ENCODE measurements at places on chromosomes 1 and 21.

- DNase-seq = no peak
Observed at GRCh38 chr1:32683397-32683796, 19.2 kb downstream of the SYNC start.

- no peak for DNase-seq
Observed at GRCh38 chr1:109615879-109616278, 3.5 kb downstream of the GNAT2 start.

DNA sequence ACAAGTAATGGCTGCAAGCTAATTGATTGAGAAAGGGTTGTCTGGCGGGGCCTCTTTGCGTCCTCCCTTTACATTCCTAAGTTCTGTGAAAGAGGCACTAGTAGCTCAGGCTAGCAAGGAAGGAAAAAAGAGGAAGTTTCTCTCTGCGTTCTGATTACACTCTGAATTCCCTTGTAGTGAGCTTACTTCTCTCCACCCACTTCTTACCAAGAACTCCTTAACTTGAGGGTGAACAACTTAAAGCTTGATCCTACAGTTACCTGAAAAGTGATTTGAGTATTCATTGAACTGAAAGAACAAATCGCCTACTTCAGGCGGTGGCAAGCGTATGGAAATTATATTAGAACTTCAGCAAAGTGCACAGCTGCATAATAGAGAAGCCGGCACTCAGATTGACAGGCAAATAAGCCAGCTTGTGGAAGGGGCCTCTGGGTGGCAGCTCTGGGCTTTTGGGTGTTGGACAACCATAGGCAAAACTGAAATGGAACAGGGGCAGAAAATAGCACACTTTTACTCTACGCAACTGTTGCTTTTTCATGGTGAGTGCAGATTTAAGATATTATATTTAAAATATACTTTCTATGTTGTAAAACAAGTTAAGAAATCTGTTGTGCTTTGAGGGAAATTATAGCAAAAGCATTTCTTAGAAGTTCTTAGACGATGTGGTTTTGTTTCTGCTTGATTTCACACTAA, 464.5 kb downstream of the USP25 start:
- peak; percentile 33 for DNase-seq

- DNase-seq = no peak
Observed at GRCh38 chr1:42206164-42206563, 41.6 kb upstream of the GUCA2A start.

DNA sequence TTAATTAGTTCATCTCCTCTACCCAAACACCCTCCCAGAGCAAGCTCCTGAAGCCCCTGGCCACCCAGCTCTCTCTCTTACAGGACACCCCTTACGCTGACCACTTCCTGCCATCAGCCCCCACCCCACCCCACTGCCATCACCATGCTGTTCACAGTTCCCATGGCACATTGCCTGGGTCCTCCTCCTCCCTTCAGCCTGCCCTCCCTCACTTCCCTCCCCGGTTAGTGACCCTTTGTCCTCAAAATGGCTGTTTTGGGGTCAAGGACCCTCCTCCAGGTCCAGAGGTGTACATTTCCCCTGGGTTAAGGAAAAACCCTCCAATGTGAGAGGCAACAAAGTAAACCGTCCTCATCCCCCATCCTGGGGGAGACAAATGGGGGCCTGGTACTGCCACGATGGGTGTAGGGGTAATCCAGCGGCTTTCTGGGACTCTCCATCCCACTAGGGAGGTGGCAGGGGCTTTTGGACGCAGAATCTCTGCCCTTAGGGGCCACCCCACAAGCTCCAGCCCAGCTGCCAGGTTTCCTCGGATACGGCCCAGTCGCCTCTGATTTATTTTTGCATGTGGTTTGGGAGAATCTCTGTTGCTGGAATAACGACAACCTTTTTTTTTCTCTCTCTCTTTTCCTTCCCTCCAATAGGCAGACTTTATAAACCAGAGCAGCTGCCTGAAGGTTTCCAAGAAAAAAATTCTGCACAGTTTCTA, 8.5 kb downstream of the CAMK2N1 start:
- no peak for DNase-seq

DNA sequence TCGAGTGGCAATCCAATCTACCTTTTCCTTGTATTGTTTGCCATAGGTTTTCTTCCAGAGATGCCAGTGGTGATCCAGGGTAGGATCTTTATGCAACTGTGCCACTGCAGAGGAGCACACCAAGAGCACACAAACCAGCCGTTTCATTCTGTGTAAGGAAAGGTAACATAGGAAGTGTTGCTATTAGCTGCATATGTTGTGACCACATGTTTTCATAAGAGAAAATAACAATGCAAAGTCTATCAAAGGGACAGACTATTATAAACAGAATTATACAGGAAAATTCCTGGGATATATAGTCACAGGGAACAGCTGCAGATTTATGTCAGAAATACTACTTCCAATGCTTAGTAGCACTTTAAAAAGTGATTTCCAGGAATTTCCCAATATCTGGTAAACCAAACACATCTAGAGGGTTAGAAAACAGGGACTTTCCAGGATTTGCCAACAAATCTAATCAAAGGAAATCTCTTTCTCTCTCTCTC, 919 bp downstream of the CTSS start:
- DNase-seq = peak; percentile 47

DNA sequence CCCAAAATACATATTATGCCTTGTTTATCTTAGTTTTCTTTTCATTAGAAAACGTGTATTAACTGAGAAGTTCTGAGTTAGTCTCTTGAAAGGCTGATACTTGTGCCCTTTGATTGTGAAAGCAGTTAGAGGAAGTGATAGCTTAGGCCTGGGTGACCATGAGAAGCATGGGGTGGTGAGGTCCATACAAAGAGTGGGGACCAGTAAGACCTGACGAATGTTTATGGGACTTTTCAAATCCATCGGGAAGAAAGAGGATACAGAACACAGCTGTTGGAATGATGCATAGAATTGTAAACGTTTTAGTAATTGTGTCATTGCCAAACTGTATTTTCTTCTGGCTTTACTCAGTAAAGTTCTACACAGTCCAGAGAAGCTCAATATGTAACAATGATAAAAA, 259.8 kb downstream of the LMO4 start:
- DNase-seq = no peak

DNA sequence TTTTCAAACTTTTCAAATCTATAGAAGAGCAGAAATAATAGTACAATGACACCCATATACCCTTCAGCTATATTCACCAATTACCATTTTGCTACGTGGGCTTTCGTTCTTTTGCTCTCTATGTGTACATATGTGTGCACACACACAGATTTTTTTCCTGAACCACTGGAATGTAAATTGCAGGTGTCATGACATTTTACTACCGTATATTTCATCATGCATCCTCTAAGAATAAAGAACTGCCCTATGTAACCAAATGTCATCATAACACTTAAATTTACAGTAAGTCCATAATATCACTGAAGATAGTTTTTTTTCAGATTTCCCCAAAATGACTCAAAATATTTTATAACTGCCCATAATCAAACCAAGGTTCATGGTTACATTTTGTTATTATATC, 88.4 kb upstream of the GFI1 start:
- no peak for DNase-seq

DNA sequence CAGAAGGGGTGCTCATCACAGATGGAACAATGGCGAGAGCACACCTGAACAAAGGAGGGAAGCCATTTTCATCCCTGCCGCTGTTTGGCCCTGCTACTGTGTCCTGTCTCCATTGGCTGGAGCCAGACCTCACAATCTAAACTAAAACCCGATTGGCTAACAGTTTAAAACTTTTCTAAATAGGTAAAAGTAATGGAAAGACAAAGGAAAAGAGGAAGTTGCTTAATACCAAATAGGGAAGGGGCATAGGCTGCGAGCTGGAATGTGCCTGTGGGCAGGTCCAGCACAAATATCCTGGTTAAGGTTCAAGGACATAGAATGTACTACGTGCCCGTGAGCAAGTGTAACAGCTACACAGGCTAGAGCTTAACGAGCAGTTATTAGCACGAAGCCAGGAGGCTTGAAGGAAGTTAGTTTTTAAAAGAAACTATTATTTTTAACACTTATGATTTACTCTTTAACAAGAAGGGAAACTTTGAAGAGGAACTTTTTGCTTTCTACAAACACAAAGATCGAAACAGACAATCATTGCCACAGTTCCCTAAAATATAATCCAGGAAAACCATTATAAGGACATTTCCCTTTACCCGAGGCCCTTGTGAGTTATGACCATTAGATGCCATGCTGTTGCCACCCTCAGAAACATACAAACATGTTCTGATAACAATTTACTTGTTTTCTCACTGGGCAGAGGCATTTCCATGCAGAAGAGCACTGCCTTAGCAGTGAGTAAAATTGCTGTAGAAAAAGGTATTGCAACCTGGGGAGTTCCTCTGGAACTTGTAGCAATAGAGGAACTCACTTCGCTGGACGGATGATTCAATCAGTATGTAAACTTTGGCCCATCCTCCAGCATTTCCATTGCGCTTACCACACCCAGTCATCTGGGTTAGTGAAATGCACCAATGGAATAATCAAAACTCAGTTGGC, 4.8 kb upstream of the PTTG1IP start:
- no peak for DNase-seq

DNA sequence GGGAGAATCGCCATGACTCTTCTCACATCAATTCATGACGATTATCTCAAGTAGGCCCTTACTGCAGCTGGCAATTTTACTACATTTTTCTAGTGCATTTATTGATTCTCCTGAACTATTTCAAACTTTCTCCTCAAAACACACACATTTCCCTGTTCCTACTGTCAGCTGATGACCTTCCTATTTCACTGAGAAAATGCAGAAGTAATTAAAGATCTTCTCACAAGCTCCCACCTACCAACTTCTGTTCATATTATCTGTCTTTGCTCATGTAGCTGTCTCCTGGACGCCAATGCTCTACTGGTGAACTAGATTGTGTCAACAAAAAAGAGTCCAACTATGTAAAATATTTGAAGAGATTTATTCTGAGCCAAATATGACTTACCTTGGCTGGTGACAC, 36.4 kb upstream of the FASLG start:
- DNase-seq = no peak

- no peak for DNase-seq
Observed at GRCh38 chr1:203360547-203361185, 9.7 kb upstream of the FMOD start.

DNA sequence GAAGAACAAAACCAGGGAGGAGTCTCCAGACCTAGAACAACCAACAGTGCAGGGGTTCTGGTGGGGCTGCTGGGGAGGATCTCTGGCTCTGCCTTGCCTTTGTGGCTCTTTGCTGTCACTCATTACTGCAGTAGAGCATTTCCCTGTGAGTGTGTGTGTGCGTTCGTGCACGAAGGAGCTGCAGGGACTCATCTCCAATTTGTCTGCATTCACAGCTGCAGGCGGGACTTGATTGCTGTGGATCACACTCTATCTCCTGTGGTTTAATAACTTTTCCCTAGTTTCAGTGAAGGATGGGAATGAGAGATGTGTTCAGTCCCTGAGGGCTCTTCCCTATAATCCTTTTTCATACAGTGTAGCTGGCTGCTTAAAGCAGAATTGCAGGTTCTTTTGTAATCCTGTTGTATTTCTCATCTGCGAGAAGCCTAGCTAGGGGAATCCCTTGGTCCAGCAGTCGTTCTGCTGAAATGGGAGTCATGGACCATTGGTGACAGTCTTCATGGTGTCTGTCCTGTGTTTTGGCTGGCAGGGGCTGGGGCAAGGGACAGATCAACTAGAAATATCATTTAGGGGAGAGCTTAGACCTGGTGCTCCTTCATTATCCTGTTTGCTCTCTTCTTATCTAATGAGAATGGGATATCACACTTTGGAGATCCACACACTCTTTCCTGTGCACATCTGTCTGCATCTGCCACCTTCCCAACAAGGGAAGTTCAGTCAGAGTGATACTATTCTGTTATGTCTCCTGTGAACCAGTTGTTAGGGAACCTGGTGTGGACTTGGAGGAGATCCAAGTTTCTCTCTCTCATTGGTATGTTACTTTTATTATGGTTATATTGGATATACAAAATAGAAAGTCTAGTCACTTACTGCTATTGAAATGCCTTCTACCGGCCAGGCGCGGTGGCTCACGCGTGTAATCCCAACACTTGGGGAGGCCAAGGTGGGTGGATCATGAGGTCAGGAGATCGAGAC, 3.0 kb downstream of the PCP4L1 start:
- no peak for DNase-seq

- DNase-seq = no peak
Observed at GRCh38 chr1:183124259-183124658, 61.8 kb upstream of the LAMC2 start.

- DNase-seq = no peak
Observed at GRCh38 chr1:29398431-29398830, 162.1 kb downstream of the PTPRU start.

GRCh38 chr21:45528028-45528705, 14.1 kb downstream of the SLC19A1 start:
- no peak for DNase-seq

GRCh38 chr1:187244623-187245022, 415.9 kb downstream of the PLA2G4A start:
- DNase-seq = no peak

- no peak for DNase-seq
Observed at GRCh38 chr1:211579440-211580302, 710 bp upstream of the SLC30A1 start.

DNA sequence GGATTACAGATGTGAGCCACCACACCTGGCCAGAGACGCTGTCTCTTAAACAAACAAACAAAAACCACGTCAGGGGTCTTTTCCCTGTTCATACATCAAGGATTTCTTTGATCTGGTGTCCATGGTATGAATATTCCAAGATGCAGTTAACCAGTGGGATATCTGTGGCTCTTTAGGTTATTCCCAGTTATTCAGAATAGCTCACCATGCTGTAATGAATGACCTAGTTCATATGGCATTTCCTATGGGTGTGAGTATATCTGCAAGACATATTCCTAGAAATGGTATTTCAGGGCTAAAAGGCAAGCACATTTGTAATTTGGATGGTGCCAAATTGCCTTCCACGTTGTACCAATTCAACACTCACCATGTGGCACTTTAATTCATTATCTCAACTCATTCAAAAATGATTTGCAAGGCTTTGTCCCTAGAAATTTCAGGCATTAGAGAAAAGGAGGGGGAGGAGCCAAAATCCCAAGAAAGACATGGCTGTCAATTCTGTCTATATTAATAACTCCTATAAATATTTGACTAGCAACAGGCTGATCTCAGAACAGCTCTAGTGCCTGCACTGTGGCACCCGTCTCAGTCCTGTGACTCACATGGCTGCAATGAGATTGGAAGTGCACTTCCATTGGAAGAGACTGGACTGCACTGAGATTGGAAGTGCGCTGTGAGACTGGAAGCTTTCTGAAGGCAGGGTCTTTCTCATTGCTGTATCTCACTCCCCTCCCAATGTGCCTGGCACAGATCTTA, 6.0 kb upstream of the STMN1 start:
- no peak for DNase-seq

GRCh38 chr1:8047112-8047511, 21.0 kb upstream of the ERRFI1 start:
- DNase-seq = no peak

DNA sequence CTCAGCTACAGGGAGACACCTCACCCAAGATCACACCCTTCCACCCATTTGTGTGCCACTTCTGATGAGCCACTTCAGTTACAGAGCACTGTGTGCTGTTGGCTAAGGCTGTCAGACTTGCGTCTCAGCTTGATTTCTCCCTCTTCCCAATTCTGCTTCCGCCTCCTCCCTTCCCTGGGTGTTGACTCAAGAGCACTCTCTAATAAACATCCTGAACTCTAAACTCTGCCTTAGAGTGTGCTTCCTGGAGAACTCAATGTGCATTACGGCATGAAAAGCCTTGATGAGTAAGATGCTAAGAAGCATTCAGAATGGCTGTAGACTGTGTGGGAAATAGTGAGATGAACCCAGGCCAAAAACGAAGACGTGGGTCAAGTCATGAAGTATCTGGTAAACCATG, 54.9 kb upstream of the S1PR1 start:
- no peak for DNase-seq
